DMS79 treated with DMSO at 0.1 percent for 48 hours (cell line): ENCODE measurements at places on chromosomes 6 and 20.

GRCh38 chr6:31395832-31396231, 7.6 kb upstream of the MICA start:
- no peak for DNase-seq

DNA sequence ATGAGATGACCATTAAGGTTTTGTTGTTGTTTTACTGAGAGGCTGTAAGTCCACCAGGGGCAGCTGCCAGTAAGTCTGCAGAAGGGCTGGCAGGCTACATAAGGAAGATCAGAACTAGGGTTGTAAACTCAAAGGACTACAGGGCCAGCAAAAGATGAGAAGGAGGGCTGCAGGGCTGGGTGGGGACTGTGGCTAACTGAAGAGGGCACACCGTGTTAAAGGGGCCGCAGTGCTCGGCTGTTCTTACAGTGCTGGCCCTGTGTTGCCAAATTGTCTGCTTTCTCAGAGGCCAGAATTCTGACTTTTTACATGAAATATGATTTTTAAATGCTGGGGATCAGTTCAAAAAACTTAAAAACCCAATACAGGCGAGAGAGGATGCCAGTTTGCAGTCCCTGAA, 25.5 kb upstream of the ZNF318 start:
- DNase-seq, result no peak

DNA sequence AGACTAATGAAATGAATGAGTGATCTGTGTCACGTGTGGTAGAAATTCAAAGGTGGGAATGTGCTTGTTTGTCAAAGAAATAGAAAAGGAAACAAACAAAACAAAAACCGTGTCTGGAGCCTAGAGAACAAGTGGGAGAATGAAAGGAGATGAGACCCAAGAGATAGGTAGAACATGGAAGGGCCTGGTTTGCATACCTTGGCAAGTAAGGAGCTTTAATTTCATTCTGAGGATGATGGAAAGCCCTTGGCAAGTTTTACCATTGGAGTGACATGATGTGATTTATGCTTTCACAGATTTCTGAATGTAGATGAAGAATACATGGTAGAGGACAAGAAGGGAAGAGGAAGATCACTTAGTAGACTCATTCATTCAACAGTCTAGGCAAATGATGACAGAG, 26.8 kb upstream of the PRDM1 start:
- no peak for DNase-seq

DNA sequence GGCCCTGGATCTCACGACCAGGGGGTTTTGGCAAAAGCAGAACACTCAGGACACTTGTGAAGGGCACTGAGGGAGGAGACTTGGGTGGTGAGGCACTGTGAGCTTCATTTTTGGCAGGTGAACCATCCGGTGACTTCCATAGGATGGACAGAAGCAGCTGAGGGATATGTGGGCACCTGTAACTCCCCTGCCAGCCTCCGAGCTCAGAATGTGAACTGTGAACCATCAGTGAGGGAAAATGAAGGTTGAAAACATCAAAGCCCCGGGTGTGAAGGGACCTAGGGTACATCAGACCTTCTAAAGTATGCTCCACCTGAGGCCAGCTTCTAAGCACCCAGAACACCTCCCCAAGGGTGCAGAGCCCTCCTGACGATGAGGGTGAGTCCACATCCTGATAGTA, 53.2 kb downstream of the FAXC start:
- DNase-seq, result no peak

DNA sequence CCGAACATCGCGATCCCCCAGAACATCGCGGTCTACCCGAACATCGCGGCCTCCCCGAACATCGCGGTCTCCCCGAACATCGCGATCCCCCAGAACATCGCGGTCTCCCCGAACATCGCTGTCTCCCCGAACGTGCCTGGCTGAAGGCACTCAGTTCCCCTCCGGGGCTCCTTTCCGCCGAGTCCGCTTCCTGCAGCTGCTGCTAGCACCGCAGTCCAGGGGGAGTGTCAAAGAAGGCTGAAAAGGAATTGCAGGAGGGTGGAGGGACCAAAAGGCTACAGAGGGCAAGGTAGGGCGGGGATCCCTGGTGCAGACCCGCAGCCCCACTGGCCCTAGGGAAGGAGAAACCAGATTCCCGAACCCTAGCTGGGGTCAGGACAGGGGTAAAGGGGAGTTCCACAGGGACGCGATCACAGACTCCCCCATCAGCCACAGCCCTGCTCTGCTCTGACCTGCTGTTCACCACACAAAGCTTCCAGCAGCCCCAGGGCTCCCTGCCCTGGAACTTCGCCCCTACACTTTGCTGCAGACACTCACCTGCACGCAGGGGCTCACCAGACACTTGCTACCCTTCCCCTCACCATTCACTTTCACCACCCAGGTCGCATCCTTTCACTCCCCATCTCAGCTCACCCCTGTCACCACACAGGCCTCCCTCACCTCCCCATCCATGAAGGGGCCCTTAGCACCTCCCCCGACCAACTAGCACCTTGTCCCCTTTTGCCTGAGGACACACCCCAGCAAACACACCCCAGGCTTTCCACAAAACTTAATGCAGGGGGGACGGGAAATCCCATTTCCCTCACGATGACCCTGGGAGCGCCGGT, 1.7 kb downstream of the ULBP1 start:
- no peak for DNase-seq

DNA sequence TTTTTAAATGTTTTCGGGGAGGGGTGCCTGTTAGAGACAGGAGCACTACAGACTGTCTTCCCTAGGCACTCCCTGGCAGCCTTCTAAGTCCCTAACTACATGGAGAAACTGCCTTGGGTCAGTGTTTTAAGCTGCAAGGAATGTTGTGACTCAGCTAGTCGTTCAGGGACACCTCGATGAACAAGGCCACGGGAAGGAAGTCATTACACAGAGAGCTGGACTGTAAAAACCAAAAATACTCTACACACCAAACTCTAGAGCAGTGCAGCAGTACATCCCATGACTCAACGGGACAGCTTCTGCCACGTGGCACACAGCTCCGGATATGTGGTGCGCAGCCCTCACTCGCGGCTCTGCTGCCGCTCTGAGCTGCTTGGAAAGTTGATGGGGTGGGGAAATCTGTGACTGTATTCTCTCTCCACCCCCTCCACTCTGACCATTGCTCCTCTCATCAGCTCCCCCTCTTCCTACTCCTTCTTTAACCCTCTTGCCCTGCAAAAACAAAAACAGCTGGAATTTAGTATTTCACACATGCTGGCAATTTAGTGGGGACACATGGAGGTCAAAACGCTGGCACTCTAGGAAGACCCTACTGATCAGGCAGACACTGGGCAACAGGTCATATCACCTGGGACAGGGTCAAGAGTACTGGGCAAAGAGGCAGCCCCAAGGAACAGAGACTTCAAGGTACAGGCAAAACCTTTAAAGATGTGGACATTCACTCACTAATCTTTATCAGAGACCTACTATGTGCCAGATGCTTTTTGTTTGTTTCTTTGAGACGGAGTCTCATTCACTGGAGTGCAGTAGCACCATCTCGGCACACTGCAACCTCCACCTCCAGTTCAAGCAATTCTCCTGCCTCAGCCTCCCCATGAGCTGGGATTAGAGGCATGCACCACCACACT, 10.9 kb upstream of the LPIN3 start:
- DNase-seq, result no peak

DNA sequence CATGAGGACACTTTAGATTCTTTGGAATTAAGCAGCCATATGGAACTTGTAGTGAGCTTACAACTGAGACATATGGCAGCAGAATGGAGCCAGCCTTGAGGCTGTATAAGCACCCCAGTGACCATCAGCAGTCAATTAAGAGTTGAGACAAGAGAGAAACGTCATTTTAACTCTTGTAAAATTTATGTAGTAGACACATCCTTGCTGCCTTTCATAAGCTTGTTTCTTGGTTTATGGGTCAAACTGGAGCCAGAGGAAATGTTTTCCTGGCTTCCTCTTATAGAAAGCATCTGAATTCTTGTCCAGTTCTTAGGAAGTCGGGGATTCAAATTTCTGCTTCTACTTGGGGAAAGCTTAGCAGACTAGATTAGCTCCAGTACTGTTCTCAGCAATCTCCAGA, 745.1 kb upstream of the MARCKS start:
- DNase-seq, result no peak

DNA sequence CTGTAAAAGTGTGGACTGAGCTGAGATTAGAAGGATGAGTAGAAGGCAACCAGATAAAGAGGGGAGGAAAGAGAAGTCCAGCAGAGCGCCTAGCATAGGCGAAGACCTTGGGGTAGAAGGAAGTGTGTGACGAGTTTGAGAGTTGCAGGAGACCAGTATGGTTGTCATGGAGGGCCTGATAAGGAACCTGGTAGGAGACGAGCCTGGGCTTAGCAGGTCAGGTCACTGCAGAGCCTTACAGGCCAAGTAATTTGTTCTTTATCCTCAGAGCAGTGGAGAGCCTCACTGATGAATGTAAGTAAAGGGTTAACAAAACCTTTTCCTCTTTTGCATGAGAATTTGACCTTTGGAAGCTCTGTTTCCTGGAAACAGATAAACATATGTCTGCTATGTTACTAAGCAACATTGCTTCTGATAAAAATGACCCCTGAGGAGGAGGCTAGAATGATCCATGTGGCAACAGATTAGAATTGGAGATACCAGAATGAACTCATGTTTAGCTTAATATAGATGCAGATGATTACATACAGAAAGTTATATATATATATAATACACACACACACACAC, 2.9 kb upstream of the TMEM74B start:
- DNase-seq, result no peak

GRCh38 chr6:142328070-142328469, 26.3 kb downstream of the ADGRG6 start:
- no peak for DNase-seq

GRCh38 chr6:157323966-157324300, 614 bp upstream of the TMEM242 start:
- DNase-seq, result no peak

DNA sequence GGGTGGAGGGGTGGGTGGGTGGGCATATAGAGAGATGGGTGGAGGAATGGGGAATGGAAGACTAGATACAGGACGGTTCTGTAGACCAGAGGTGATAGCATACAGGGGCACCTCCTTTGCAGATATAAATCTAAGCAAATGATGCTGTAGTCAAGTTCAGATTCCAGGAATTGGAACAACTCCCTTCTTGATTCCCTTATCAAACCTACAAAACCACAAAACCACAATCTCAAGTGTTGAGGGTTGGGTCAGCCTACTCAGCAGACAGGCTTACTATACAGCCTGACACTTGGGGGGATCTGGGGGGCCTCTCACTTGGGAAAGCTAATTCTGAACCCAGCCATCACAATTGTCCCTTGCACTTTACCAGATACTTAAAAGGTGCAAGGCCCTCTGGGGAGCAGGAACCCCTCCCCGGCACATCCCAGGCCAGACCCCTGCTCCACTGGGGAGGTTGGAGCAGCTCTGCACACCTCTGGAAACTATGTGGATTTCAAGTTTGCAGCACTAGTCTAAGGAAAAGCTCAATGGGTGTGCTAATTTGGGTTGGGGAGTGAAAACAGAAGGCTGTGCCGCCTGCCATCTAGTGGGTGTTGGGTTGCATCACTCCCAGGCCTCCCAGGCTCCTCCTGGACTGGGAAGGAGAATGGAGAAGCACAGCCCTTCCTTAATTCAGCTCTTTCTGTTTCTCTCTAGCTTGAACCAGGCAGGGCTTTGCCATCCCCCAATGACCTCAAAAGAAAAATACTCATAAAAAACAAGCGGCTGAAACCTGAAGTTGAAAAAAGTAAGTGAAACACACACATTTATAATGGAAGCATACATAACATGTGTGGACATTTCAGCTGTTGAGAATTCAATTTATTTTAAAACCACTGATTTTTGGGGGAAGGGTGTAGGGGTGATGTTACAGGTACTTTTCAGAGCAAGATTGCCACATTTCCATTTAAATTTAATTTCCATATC, 121.2 kb upstream of the LAMP5 start:
- peak; percentile 12 for DNase-seq

DNA sequence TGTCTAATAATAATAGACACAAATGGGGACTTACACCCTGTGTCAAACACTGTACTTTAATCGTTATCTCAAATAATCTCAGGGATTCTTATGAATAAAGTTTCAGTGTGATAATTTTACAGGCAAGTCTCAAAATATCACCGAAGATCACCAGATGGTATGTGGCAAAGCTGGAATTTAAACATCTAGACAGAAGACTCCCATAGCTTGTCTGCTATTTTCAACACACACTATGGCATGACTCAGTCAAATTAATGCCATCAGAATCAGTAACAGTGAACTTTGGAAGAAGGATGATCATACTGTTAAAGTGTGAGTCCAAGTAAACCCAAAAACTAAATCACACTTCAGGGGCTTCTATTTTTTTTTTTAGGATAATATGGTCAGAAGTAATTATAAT, 867.6 kb upstream of the FLRT3 start:
- DNase-seq, result no peak

DNA sequence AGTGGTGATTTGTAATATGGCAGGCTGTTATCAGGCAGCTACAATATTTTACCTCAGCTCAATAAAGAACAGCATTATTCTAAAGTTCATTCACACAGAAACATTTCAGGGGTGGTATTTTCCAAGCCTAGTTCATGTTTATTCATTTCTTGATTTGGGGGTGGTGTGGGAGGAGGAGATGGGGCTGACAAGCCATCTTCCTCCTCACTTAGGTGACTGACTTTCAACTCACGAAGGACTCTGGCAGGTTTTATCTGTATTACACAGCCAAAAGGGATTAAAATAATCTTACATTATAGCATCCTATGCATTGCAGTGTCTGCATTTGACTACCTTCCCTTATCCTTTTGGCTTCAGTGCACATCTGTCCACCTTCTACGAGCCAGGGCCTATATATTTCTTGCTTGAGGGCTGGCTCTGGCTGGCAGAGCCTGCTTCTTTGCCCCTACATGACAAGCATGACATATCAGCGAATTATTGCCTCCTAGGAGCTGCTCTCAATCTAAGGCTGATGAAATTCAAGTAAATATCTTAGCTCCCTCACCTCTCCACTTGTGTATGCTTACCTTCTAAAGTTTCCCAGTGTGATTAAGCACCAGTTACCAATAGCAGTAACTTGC, 20.0 kb downstream of the KHDRBS2 start:
- no peak for DNase-seq

GRCh38 chr6:138638604-138639003, 135.0 kb upstream of the CCDC28A start:
- no peak for DNase-seq

DNA sequence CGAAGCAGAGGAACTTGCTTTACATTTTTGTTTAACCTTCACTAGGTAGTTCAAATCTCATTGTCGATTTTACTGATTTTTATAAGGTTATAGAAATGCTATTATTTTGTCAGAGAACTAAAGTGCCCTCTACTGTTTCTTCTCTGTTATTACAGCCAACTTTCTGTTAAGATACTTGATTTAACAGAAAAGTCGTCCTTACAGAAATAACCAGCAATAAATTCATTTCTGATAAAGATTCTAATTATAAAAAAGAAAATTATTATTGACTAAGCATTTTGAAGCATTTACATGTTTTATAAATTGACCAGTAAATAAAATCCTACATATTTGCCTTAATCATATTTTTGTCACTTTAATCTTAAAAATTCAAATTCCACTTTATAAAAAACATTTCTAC, 60.8 kb downstream of the OGFRL1 start:
- DNase-seq, result peak; percentile 12

GRCh38 chr6:39309942-39310531, 4.2 kb downstream of the KCNK17 start:
- peak; percentile 74 for DNase-seq

GRCh38 chr6:111768431-111768770, 104.9 kb downstream of the FYN start:
- DNase-seq, result no peak

- no peak for DNase-seq
These were observed 119.6 kb upstream of the EDN1 start for GRCh38 chr6:12170351-12171092.

- DNase-seq, result peak; percentile 79
These were observed 703 bp downstream of the SNX9 start for GRCh38 chr6:157823528-157824370.
